Brain microvascular endothelial cell (primary cell): ENCODE measurements at places on chromosomes 2 and 18.

- DNase-seq, result no peak
Observed at GRCh38 chr2:205772983-205773382, 90.7 kb downstream of the NRP2 start.

DNA sequence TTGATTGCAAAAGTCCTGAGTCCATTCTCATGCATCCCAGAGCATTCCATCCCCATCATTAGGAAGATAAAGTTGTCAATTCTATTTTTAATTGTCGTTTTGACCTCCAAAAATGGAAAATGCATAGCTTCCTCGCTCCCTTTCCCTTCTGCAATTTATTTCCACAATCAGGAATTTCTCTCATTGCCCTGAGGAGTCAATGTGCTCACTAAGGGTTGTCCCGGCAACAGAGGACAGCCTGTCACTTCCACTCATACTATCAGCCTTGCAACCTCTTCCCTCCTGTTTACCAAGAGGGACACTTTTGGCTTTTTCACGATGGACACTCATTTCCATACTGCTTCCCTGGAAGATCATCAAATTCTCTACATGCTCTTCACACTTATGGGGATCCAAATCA is 164.8 kb downstream of the MYO5B start:
- no peak for DNase-seq

- DNase-seq, result peak; percentile 85
Observed at GRCh38 chr2:42102024-42102590, 54.3 kb downstream of the PKDCC start.

- DNase-seq, result no peak
Observed at GRCh38 chr2:30310955-30311354, 79.6 kb downstream of the LBH start.

DNA sequence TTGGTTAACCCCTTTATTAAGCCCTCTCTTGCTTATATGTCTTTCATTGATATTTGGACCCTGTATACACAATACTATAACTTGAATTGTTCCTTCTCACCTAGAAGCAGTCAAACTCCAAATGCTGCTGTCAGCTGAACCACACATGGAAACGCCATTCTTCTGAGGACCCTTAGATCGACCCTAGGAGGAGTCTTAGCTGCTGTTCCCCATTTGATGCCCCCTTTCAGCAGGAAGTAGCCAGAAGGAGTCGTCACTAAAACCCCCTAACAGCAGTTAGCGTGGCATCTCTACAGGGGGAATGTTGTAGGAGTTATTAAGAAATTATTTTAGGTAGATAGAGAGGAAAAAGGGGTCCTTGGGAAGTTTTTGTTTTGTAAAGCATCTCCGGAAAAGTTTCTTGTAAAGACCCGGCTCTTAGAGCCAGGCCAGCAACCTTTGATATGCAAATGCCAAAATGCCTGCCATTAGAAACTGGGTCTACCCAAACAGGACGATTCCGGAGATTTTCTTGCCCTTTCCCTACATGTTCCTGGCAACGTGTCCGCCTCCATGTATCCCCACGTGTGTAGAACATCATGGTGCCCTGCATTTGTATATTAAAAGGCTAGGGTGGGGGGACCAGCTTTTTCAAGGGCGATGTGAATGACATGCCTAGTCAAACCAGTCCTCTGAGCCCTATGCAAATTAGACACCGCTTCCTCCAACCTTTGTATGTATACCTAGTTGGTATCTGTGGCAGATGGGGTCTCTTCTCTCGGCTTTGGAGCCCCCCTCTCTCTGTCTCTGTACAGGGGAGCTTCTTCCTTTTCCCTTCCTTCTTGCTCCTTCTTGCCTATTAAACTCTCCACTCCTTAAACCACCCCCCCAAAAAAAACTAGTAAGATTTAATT is 638.4 kb upstream of the POU3F3 start:
- no peak for DNase-seq

GRCh38 chr2:69335311-69335710 is 51.7 kb downstream of the GFPT1 start:
- DNase-seq, result no peak

DNA sequence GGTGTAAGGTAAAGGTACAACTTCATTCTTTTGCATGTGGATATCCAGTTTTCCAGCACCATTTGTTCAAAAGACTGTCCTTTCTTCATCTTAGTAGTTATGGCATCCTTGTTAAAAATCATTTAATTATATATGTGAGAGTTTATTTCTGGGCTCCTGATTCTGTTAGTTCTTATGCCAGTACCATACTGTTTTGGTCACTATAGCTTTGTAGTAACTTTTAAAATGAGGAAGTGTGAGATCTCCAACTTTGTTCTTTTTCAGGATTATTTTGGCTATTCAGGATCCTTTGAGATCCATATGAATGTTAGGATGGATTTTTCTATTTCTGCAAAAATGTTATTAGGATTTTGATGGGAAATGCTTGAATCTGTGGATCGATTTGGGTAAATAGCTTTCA is 16.8 kb downstream of the ACTR3 start:
- no peak for DNase-seq

DNA sequence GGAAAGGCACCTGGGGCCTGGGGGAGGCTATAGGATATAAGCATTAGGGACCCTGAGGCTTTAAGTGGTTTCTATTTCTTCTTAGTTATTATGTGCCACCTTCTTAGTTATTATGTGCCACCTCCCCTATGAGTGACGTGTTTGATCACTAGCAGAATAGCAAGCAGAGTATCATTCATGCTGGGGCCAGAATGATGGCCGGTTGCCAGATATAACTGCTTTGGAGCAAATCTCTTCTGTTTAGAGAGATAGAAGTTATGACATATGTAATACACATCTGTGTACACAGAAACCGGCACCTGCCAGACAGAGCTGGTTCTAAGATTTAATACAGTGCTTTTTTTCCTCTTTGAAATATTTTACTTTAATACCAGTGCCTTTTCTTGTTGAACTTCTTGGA is 29.4 kb downstream of the LIPG start:
- DNase-seq, result no peak

DNA sequence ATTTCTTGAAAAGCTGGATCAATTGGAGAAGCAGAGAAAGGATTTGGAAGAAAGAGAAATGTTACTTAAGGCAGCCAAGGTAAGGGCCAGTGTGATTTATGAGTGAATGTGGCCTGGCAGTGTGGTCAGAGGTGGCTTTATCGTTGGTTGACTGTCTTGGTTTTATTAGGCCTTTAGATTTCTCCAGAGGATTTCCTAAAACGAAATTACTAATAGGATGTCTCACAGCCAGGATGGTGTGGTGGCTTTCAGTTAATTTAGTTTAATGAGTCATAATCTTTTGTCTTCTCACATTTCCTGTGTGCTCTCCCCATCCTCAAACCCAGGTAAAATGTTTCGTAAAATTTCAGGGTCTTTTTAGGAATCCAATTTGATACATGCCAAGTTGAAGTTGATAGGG is 100.8 kb downstream of the TAF4B start:
- no peak for DNase-seq
